ENCODE measurements at places on chromosomes 7 and 10.
A peak's percentile ranks its signal among the peaks of the same experiment; 100 is the strongest.

DNA sequence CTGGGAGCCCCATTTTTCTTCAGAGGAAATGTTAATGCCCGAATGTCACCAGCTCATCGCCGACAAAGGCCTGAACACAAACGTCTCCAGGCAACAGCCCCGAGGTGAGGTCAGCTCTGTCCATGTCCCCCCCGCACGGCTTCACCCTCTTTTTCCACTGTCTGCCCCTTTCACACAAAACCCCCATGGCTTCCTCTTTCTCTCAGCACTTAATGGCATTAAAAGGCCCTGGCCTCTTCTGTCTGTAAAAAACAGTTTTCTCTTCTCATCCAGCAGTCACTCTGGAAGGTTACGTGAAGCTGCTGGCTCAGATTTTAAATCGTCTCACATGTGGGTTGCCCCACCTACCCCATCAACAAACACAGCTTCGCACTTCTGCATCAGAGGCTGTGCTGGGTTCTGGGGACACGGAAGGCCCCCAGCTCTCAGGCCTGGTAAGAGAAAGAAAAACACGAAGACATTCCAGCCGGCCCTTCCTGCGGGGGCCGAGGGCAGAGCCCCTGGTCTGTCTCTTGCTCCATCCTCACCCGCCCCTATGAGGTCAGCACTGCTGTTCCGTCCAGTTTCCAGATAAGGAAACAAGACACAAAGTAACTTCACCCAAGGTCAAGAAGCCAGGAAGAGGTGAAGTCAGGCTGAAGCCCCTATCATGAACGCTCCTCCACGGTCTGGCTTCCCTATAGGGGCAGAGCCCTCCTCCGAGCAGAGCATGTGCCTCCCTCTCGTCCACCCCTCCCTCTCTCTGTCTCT, 91.1 kb upstream of the PDGFA start:
- DNase-seq = no peak

GRCh38 chr7:1697499-1698125, 27.5 kb downstream of the ELFN1 start:
- DNase-seq = no peak

- DNase-seq = no peak
These were observed 118.5 kb downstream of the LYZL1 start for GRCh38 chr10:29407280-29407858.

- DNase-seq = no peak
These were observed 73.6 kb downstream of the PODXL start for GRCh38 chr7:131482800-131483199.

DNA sequence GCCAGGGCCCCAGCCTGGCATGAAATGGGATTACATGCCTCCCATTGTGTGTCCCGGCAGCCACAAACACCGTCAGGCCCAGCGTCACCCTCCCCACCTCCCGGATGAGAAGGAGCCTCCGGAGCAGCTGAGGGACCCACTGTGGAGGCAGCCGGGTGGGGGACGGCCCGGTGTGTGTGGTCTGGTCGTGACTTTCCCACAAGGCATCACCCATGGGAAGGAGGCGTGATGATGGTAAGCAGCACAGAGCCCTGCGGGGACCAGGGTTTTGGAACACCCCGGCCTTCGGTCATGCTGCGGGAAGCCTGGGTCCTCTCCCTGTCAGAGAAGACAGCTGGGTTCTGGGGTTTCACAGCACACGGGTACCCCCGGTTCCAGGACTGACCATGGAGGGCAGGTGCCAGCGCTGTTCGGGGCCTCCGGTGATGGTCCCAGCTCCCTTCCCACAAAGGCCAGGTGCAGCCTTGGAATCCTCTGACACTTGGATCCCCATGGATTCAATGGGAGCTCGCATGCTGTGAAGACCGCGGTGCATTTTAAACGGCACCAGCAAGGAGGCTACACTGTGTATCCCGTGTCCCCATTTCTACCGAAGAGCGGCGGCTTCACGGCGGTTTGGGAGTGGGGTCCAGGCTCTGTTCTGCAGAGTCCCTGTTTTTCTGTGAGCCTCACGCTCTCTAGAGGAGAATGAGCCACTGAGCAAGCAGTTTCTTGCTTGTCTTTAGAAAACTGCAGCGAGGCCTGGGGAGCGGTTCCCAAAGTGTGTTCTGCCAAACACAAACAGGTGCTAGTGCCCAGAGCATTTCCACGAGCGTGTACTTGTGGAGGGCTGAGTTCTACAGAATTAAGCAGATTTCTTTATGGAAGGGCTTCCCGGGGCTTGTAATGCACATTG, 336.0 kb downstream of the ADARB2 start:
- DNase-seq = no peak

DNA sequence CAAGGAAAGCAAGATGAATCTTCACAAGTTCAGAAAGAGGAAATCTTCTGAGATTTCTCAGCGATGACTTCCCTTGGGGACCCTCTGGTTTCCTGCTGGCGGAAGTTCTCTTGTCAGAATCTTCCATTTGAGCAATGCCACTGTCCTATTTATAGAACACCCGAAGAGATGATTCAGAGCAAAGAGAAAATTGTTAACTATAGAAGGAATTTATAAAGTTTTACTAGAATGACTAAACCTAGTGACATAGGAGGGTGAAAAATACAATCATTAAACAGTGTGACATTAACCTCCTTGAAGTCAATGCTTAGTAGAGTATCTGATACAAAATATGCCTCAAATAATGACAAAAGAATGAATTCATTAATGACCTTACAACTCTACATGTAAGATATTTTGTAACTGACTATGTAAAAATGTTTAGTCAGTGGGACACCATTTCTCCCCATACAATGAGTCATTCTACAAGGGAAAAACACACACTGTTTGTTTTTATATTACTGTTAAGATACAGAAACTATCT, 206.5 kb upstream of the CNTNAP2 start:
- peak; percentile 2 for DNase-seq

- no peak for DNase-seq
These were observed 135.7 kb downstream of the OR13A1 start for GRCh38 chr10:45179691-45180090.

- no peak for DNase-seq
These were observed 833.8 kb downstream of the GRID1 start for GRCh38 chr10:85532773-85533172.

- no peak for DNase-seq
These were observed 174.5 kb upstream of the AKR1E2 start for GRCh38 chr10:4651404-4652037.

DNA sequence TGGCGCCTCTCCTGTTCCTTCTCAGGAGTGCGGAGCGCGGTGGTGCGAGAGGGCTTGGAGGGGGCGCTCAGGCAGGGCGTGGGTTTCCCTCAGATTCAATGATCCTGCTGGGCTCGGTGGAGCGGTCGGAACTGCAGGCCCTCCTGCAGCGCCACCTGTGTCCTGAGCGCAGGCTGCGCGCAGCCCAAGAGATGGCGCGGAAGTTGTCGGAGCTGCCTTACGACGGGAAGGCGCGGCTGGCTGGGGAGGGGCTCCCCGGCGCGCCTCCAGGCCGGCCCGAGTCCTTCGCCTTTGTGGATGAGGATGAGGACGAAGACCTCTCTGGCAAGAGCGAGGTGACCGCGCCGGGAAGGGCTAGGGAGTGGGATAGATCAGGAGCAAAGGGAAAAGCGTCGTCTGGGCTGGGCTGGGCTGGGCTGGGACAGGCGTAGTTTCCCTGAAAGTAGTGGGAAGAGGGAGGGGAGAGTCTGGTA, 17.0 kb downstream of the FAM131B start:
- DNase-seq = no peak

GRCh38 chr10:113879691-113880090, 25.2 kb downstream of the NHLRC2 start:
- no peak for DNase-seq

- no peak for DNase-seq
These were observed 88.6 kb downstream of the SPAG6 start for GRCh38 chr10:22433875-22434274.

DNA sequence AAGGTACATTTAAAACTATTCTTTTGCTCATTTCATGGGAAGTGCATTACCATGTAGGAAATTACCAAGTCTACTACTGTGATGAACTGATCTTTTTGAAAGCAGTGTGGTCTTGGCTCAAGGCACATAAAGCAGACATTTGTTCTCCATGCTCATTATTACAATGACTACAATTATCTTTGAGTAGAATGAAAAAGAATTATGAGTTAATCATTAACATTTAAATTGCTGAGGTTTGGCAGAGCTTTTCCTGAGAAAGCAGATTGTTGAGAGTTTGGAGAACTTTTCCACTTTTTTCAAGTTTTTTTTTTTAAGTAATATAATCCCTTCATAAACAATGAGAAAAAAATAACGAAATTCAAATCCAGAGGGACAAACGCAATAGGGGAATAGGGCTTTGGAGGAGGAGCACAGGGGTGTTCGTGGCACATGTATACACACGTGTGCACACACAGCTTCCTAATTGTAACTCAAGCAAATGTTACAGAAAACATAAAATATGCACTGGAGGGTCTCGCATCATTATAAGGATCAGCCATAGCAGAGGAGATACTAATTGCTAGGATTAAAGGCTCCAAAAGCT, 8.9 kb upstream of the CUBN start:
- no peak for DNase-seq

- no peak for DNase-seq
These were observed 174.2 kb upstream of the HGF start for GRCh38 chr7:81944058-81944457.

DNA sequence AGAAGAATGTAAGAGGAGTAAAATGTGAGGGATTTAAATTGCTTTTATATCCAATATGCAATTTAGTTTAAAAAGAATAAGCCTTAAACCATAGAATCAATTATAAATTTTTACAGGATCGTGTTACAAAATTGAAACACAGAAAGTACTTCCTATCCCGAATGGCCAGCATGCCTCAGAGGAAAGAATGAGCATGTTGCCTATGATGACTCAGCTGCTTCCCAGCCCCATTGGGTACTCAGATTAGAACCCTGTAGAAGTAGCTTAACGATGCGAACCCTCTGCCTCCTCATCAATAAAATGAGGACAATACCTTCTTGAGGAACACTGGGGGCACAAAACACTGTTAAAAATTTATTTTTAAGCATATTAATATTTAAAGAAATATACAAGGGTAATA, 113.4 kb upstream of the CDK1 start:
- DNase-seq = no peak

DNA sequence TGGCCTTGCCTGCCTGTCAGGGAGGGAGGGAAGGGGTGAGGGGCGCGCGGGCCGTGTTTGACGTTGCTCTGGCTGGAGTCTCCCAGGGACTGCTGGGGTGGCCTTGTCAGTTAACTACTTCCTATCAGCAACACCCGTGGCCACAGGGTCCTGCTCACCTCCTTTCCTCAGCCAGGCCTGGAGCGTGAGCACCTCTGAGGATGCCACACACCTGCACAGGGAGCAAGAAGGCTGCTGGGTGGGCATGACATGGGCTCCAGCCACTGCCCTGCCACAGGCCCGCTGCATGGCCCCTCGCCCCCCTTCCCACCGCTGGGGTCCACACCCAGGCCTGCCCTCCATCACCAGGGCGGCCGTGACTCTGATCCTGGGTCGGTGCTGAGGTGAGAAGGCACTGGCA, 212.4 kb downstream of the ELFN1 start:
- no peak for DNase-seq

- DNase-seq = no peak
These were observed 680.6 kb upstream of the MBL2 start for GRCh38 chr10:53453196-53453595.

DNA sequence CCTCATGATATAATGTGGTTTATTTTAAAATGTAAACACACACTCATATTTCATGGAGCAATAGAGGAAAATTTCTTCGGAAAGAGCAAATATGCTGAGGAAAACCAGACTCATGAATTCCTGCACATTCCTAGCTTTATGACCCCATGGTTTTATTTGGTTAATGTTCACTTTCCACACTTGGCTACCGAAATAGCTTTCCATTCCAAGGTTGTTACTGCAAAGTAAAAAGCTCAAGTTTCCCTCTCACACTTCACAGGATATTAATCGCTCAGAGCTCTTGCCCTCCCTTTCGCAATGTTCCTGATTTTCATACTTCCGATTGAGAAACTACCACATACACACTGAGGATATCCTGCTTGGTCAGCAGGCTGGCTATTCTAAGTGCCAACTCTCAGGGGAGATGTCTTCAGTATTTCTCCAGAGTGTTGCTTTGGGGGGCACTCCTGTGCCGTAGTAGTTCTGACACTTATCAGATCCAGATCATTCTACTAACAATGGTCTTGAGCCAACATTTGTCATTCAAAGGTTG, 77.5 kb upstream of the STEAP1B start:
- no peak for DNase-seq

DNA sequence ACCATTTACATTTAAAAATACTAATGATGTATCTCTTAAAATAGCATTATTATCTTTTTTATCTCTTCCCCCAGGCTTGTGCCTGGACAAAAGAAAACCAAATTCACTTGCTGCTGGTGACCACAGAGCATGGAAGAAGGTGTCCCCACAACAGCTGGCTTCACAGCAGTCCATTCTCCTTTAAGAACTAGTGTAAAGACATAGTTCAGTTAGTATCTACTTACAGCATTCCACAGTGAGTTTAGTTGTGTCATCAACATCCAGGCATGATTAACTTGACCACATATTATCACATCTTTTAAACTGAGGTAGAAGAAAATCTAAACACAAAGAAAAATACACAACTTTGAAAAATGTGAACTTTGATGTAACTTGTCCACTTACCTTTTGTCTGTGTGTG, 55.0 kb downstream of the LRRC17 start:
- no peak for DNase-seq
